SHP77 (cell line): ENCODE measurements at places on chromosomes 4 and X.

- DNase-seq, result peak; percentile 11
Measured at GRCh38 chr4:143335979-143336780, 496 bp upstream of the GAB1 start.

- no peak for DNase-seq
Measured at GRCh38 chr4:32147446-32148085, 1427.4 kb downstream of the PCDH7 start.

GRCh38 chr4:135515295-135515694 is 1313.7 kb upstream of the PABPC4L start:
- DNase-seq, result no peak

DNA sequence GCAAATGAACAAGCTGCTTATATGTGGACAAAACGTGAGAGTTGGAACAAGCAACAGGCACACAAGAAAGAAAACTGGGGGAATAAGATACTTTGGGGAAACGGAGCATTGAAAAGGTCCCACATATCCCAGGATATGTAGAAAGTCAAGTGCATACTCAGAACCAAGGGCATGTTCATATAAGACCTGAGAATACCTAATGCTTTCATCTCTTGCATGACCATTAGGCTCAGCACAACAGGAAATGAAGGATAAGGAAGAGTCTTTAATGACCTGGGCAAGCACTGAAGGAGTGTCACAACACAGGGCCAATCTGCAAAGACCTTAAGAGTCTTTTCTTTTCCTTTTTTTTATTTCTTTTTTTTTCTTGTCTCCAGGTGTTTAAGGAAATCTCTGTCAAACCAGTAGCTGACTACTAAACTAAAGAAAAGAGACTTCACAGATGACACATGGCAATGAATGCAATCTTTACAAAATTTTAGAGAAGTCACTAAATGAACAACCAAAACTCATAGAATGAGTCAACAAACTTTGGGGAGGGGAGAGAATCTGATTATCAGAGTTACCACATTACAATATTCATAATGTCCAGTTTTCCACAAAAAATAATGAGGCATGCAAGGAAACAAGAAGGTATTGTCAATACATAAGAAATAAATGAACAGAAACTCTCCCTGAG is 67.9 kb upstream of the STK26 start:
- DNase-seq, result no peak

GRCh38 chrX:132114607-132115006 is 13.2 kb downstream of the FRMD7 start:
- DNase-seq, result no peak

DNA sequence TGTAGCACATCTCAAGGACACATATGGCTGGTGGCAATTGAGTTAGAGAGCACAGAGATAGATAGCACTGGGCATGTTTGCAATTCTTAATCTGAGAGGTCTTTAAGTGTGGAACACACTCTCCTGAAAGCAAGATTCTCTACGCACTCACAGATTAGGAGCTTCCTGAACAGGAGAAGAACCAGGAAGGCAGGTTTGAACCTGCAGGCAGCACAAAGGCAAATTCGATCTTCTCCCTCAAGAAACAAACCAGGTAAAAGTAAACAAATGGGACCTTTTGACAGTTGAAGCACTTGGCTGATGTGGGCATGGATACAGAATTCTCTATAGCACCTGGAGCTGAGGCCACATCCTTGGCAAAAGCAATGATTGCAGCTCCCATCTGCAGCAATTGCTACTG is 24.3 kb downstream of the HS3ST1 start:
- DNase-seq, result no peak

DNA sequence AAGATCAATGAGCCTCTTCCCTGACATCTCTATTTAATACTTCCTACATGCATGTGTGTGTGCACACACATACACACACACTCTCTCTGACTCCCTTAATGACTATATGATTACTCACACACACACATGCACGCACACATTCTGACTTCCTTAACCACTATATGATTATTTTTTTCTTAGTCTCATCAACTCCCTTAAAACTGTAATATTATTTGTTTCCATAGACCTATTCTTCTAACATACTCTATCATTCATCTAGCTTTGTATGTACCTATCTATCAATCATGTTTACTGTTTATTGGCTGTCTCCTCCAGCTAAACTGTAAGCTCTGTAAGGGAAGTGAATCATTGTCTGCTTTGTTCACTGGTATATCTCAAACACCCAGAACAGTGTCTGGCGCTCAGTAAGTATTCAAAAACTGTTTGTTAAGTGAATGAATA is 236.6 kb downstream of the RASL11B start:
- DNase-seq, result no peak

- peak; percentile 0 for DNase-seq
Measured at GRCh38 chr4:174714393-174715211, 114.4 kb downstream of the GLRA3 start.

- no peak for DNase-seq
Measured at GRCh38 chr4:84482564-84483563, 16.2 kb downstream of the NKX6-1 start.

GRCh38 chr4:145436114-145436513 is 45.5 kb upstream of the SMAD1 start:
- no peak for DNase-seq

- peak; percentile 36 for DNase-seq
Measured at GRCh38 chr4:40325406-40326019, 9.6 kb upstream of the CHRNA9 start.

- DNase-seq, result peak; percentile 6
Measured at GRCh38 chr4:145061318-145061920, 36.6 kb downstream of the ANAPC10 start.

- DNase-seq, result no peak
Measured at GRCh38 chr4:85738721-85739120, 263.8 kb downstream of the ARHGAP24 start.

GRCh38 chr4:112266823-112267222 is 18.9 kb downstream of the TIFA start:
- DNase-seq, result no peak

DNA sequence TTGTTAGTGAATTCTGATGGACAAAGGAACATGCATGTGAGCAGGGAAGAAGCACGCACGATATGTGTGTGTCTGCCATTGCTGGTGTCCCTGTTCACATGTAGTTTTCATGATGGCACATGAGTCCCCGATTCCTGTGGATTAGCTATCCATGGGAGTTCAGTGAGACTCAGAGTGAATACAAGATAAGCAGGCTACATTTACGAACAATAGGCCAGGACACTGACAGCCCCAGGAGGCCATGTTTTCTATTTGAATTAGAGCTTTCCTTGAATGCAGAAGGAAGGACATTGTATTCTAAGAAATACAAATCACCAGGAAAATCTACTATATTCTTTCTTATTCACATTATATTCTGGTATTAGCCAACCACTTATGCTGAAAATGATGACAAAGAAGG is 171.4 kb downstream of the PPP1R2C start:
- no peak for DNase-seq

GRCh38 chr4:38663090-38663800 is 754 bp upstream of the KLF3 start:
- DNase-seq, result no peak

DNA sequence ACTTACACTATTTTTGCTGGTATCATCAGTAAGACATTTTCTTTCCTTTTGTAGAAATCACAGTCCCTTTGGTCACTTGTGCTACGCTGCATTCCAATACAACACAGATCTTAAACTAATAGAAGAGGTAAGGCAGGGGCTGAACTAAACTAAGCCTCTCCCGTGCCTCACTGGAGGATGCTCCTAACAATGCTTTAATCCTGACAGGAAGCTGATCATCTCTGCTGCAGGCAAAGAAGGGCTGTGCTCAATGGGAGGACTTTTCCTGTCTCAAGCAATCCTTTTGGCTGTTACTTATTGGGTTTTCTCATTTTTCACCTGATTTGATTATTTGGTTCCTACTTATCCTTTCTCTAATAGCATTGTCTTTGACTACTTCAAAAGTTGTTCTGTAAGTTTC is 583.1 kb downstream of the INPP4B start:
- no peak for DNase-seq

DNA sequence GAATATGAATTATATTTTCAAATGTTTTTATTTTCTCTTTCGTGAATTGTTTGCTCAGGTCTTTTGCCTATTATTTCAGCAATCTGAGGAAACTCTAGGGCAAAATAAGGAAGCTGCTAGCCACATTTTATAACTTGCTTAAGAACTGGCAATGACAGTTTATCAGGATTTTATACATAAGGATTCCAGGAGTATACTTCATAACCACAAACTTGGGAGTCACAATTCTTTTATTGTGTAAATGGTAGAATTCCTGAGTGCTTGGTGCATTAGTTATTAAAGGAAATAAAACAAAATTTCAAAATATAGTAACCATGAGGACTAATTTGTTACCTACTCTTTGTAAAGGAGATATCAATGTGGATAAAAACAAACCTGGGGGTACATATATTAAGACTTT is 54.4 kb downstream of the PALLD start:
- DNase-seq, result no peak

- DNase-seq, result no peak
Measured at GRCh38 chr4:113893546-113893945, 85.9 kb downstream of the ARSJ start.

DNA sequence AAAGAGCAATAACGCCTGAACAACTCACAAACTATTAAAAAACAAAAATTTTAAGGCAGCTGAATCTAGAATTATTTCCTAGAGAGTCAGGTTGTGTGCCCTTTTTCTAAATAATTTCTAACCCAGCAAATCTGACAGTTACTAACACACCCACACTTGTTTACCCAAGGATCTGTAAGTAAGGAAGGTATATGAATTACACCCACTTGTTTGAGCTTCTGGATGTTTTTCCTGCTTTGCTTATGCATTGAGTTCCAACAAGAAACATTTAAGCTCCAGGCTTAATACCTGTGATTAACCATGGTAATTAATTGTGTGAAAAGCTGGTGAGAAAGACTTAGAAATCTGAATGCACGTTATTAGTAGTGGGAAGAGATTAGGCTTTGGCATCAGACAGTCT is 1.5 kb downstream of the NIPAL1 start:
- no peak for DNase-seq

- no peak for DNase-seq
Measured at GRCh38 chr4:109303140-109303496, 660 bp upstream of the COL25A1 start.

GRCh38 chr4:87688316-87688715 is 38.2 kb downstream of the DMP1 start:
- no peak for DNase-seq

GRCh38 chrX:1778817-1779216 is 164.0 kb downstream of the ASMT start:
- DNase-seq, result no peak

DNA sequence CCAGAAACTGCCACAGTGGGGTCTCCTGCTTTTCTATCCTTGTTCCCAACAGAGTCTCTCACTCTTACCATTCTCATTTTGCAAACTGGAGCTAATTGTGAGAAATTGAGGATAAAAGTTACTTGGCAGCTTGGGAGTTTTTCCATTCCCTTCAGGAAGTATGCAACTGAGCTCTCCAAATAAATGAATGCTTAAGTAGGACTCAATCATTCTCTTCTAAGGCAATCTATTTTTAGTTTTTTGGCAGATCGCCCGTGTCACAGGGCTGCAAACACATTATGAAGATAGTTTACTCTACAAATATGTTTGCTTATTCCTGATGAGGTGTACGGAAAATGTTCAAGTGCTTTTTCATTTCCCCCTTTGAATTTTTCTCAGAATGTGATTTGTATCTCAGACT is 5.3 kb downstream of the ASB11 start:
- no peak for DNase-seq

GRCh38 chrX:101078716-101079598 is at the start of gene TMEM35A:
Gene TMEM35A, plus strand, starts transcription at chrX:101078879. Its CDS starts 124 bp downstream, at chrX:101079003.
- DNase-seq, result peak; percentile 9

DNA sequence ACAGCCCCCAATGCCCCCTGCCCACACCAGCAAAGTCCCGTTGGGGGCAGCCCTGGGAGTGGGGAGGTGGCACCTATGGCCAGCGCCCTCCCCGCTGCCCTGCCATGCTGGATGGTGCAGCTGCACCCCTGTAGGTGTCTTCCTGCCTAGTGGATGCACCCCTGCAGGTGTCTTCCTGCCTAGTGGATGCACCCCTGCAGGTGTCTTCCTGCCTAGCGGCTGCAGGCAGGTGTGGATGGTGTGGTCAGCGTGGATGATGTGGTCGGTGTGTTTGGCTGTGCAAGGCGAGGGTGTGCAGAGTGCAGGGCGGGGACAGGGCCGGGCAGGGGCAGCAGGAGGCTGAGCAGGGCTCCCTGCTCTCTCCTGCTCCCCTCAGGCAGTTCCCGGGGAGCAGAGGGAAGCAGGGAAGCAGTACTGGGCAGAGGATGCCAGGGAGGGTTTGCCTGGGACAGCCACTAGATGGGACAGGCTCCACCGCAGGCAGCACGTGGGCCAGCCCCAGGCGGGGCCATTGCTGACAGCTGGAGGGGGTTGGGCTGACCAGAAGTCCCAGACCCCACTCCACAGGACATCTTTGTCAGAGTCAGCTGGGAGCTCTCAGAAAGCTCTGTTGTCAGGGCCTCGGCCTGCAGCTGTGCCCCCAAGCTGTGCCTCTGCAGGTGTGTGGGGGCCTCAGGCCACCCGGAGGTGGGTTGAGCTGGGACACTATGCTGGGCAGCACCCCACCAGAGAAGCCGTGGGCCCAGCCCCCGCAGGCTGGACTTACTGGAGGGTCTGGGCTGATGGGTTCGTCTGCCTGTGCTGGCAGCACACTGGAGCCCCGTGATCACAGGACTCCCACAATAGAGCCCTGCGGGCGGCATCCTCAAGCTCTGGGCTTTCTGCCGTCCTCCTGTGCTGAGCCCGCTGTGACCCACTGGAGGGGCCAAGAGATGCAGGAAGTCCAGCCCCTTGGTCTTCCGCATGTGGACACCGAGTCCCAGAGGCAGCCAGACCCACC is 23.7 kb downstream of the DOK7 start:
- DNase-seq, result no peak

GRCh38 chrX:9650091-9650490 is 115.6 kb downstream of the GPR143 start:
- no peak for DNase-seq

DNA sequence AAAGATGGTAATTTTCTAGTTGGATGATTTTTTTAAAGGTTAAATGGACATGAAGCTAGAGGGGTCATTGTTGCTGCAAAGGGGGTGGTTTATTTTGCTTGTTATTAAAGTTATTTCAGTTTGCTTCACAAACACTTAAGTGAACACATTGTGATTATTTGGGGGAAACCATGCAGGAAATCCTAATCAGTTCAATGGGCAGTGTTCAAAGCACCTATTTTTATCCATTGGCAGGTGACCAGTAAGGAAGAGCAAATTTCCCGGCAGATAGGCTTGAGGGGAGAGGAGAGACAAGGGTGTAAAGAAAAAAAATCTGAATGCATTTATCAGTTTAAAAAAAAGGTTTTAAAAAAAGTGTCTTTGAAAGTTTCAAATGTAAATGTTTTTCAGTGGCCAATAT is 17.6 kb downstream of the GPR174 start:
- no peak for DNase-seq

- no peak for DNase-seq
Measured at GRCh38 chrX:8946563-8946962, 87.4 kb downstream of the FAM9B start.

DNA sequence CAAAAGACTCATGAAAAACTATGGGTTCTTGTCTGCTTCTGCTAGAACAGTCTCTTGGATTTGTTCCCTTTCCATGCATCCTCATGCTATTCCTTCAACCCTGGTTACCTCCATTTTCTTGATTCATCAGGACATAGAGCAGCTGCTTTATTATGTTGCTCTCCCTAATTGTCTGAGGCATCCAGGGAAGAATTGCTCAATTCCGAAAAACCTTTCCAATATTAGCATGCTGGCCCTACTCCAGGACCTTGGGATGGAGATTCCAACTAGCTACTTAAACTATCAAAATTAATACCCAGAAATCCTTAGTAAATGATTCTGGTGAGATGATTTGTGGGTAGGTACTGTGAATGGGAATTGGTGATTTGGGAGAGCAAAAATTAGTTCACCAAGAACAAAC is 56.6 kb upstream of the FAM47B start:
- no peak for DNase-seq
